Activated CD4-positive, alpha-beta T cell treated with anti-CD3 and anti-CD28 coated beads, Interleukin-2, amount 50 U/mL, for 1 hour (primary cell): ENCODE measurements at places on chromosomes 5 and 9.

DNA sequence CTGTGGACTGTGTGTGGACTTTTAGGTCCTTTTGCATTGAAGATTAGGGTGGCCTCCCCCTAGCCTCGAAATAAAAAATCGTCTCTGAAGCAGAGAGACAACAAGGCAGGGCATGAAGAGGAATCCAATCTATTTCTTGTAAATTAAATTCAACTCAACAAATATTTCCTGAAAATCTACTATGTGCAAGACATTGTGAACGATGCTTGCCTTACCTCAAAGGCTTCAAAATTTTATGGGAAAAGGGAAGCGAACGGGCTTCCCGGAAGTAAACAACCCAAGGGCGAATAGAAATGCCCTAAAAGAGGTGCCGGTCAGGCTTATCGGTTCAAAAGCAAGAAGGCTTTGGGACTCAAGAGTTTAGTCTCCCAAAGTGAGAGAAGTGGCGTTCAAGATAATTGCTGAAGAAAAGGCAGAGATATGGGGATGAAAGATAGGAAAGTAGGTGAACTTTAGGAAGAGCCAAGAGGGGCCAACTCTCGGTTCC, 525 bp downstream of the KIF24 start:
- DNase-seq, result no peak

GRCh38 chr9:14400658-14400995, 86.7 kb upstream of the NFIB start:
- no peak for DNase-seq

DNA sequence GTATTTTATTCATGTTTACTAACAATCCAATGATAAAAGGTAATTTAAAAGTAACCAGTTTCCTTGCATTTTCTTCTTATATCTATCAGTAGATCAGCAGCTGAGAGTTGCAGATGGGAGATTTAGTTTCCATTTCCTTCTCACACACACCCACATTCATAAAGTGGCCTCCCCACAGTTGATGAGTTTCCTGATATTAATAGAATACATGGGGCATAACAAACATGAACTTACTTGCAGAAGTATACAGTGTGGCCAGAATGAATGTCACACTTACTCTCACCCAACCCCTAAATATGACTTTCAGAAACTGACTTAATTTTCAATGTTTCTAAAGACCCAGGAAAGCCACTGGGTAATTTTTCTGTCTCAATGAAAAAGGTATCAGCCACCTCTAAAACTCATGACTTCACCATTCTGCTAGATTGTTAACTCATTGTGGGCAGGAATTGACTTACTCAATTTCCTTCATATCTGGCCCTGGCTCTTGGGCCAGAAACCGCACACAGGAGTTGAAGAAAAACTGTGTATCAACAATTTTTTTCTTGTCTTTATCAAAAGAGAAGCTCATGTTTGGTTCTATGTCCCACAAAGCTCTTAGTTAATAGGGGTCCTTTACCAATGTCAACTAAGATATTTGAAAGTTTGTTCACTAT, 63.5 kb upstream of the OSMR start:
- DNase-seq, result no peak

GRCh38 chr5:175664723-175665122, 6.9 kb downstream of the HRH2 start:
- no peak for DNase-seq

- DNase-seq, result no peak
These were observed 69.6 kb downstream of the CWC27 start for GRCh38 chr5:64838376-64838775.

DNA sequence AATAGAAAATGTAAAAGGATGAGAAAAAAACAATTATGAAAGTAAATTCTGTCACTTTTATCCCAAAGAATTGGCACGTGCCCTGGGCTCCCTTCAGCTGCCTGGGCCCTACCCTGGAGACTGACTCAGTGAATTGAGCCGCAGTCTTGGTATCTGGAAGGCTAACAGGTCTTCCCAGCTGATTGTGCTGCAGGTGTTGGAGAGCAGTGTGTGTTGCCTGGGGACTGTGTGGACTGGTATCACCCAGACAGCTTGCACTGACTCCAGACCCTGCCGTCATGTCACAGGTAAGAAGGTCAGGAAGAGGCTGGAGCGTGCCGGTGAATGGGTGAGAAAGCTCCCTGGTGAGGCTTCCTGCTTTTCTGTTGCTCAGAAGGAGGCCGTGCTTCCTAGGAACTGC, 83.3 kb downstream of the AOPEP start:
- DNase-seq, result no peak

GRCh38 chr5:93800988-93801811, 59.8 kb upstream of the POU5F2 start:
- DNase-seq, result no peak

- DNase-seq, result no peak
These were observed 535.0 kb upstream of the MEF2C start for GRCh38 chr5:89417990-89418389.

DNA sequence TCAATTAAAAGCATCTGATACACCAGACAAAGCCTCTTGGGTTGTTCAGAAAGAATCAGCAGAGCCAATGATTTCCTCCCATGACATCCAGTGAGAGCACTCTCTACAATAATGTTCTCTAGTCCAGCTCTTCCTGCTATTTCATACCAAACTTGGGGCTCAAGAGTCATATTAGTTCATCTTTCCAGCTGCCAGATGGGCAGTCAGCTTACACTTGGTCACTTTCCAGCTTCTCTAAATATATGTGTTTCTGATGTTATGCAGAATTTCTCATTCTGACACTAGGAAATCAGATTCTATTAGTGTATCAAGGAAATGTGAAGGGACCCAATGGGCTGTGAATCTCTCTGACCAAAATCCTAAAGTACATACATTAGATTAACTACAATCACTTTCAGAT, 148.9 kb downstream of the ENC1 start:
- DNase-seq, result no peak

- no peak for DNase-seq
These were observed 114.9 kb downstream of the PDZD2 start for GRCh38 chr5:31753700-31754357.

DNA sequence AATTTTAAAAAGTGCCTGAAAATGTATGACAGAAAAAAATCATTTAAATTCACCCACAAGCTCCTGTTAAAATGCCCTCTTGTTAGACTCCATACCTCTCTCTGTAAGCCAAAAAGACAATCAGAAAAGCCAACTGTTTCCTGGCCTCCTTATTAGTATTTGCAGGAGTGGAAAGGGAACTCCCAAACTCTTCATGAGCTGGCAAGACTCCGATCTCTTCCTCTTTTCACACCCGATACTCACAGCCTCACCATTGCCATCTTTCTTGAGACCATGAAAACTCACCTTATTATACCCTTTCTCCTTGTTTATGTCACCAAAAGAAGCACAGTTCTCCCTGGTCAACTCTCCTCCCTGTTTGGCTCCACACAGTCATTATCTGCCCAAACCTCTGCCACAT, 197.8 kb downstream of the DMAC1 start:
- DNase-seq, result no peak

DNA sequence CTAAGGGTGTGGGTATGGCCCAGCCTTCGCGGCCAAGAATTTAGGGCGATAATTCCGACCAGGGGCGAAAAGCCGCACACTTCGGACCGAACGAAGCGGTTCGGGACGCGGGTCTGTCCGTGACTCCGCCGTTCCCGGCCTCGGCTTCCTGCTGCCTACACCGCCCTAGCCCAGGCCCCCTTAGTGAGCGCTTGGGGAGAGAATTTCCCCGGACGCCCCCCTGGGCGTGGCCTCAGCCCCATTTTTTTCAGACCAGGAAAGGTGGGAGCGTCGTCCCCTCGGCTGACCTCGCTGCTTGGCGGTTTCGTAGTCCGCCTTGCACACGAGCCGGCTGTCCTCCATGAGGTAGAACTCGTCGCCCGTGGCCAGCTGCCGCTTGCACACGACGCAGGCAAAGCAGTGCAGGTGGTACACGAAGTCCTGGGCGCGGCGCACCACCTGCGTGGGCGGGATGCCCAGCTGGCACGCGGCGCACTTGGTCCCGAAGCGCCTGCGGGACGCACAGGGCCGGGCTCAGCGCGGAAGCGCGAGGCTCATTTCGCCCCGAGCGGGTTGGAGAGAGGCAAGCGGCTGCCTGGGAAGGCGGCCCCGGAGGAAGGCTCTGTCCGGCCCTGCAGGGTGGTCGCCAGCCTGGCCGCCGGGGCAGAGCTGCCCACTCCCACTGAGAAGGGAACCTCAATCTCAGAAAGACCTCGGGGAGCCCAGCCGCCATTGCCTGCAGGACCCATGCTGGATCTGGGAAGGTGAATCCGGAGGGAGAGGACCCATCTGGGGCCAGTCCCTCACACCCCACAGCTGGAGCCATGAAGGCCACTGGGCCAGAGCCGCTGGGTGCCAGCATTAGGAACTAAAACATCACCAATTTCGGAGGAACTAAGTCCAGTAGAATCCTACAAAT, 5.3 kb downstream of the LHX3 start:
- no peak for DNase-seq

DNA sequence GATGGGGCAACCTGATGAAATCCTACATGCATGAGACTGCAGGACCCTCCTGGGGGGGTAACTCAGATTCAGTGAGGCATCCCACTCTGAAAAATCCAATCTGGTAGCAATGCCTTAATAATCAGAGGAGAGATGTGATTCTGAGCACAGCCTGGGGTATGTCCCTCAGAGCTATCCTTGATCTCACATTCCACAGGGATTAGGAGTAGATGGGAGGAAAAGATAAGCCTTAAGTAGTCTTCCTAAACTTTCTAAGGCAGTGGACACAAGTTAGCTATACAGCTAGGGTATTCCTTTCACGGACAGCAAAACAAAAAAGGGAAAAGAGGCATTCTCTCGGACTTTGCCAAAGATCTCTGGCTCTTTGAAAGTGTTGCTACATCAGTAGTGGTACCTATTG, 3.9 kb upstream of the SPATA9 start:
- no peak for DNase-seq

DNA sequence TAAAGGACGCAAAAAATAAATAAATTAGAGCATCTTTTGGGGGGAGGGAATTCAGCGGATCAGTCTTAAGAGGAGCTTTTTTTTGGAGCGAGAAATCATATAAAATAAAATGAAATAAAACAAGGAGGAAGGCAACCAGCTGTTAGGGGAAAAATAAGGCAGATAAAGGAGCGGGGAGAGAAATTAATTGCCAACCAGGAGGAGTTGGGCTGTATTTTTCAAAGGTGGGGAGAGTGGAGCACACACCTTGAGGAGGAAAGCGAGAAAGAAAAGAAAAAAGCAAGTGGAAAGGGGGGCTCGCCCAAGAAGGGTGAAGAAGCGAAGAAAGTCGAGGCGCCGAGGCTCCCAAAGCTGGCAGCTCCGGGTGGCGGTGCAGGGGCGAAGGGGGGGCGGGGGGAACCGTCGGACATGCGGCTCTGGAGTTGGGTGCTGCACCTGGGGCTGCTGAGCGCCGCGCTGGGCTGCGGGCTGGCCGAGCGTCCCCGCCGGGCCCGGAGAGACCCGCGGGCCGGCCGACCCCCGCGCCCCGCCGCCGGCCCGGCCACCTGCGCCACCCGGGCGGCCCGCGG, at the start of gene PAPPA:
Gene PAPPA, plus strand, starts transcription at position 27 of the 569 bp plus-strand sequence. Its CDS starts 382 bp downstream, at position 409.
- no peak for DNase-seq

DNA sequence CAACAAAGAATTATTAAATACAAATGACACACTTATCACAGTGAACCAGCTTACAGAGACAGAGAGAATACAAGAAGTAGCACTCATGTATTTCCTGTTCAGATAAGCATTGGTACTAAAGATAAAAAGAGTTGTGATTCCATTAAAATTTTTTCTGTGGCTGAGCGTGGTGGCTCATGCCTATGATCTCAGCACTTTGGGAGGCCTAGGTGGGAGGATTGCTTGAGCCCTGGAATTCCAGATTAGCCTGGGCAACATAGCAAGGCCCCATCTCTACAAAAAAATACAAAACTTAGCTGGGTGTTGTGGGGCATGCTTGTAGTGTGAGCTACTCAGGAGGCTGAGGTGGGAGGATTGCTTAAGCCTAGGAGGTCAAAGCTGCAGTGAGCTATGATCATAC, 32.9 kb downstream of the FCHO2 start:
- DNase-seq, result no peak

GRCh38 chr9:71571186-71571585, 197.1 kb downstream of the CEMIP2 start:
- no peak for DNase-seq

DNA sequence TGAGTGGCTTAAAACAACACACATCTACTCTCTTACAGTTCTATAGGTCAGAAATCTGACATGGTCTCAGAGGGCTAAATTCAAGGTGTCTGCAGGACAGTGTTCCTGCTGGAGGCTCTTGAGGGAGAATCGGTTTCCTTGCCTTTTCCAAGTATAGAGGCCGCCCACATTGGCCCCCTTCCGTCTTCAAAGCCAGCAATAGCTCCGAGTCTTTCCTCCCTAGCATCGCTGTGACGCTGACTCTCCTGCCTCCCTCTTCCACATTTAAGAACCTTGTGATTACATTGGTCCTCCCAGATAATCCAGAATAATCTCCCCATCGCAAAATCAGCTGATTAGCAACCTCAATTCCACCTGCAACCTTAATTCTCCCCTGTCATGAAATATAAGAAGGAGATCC, 81.3 kb upstream of the IER5L start:
- no peak for DNase-seq

DNA sequence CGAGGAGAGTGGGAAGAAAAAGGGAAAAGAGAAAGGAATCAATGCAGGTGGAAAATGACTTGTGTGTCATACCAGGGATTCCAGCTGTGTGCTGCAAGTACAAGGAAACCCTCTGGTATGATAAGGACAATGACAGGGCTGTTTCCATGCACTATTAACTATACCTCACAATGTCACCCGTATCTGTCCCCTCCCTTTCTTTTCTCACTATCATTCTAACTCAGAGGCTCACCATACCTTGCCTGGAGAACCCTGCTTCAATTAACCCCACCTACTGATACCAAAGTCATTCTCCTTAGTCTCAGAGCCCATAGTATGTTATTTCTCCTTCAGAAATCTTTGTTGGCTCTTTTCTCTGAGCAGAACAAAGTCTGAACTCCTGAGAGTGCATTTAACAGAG, 236.2 kb upstream of the NREP start:
- no peak for DNase-seq

- DNase-seq, result no peak
These were observed 314.1 kb downstream of the PRELID2 start for GRCh38 chr5:145521066-145521465.

- no peak for DNase-seq
These were observed 263.5 kb downstream of the ARHGAP26 start for GRCh38 chr5:143033535-143034250.

DNA sequence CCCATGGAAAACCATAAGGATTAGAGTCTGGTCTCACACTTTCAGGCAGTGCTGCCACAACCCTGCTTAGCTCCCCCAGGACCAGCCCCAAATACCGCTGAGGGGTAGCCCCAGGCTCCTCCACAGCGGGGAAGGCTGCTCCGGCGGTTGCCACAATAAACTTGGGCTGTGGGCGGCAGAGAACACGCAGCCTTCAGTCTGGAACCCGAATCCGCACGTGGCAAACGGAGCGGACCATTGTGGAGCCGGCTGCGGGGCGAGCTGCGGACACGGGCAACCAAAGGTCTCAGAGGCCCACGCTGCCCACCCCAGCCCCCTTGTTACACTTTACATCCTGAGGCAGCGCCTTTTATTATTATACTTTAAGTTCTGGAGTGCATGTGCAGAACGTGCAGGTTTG, 37.3 kb upstream of the C9orf72 start:
- no peak for DNase-seq

- DNase-seq, result no peak
These were observed 1.5 kb upstream of the TEX10 start for GRCh38 chr9:100354121-100354800.

- DNase-seq, result peak; percentile 57
These were observed 35.8 kb upstream of the LCP2 start for GRCh38 chr5:170333161-170333910.
